ENCODE measurements at places on chromosomes 5 and 9.

DNA sequence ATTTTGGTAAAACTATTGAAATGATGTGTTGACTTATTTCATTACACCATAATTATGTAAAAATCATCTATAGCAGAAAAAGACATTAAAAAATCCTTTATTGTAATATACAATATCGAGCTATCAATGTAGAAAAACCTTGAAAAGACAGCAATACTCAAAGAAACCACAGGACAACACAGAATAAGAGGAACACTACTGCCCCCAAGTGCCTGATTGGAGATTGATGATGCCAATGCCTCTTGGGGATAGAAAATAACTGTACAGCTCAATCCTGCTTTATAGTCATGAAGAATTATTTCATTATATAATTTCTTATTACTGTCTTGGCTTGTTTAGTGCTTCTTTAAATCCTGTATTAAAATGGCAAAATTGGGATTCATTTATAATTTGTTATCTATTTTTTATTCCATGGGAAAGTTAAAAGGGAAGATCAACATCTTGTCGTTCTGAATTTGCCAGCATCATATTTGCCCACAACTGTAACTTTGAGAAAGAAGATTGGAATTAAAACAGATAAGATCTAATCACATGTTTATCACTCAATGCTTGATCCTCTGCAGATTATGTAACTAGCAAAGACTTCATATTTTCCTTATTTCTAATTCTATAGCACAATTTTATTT lies 337.5 kb downstream of the CDH9 start:
- no peak for DNase-seq

DNA sequence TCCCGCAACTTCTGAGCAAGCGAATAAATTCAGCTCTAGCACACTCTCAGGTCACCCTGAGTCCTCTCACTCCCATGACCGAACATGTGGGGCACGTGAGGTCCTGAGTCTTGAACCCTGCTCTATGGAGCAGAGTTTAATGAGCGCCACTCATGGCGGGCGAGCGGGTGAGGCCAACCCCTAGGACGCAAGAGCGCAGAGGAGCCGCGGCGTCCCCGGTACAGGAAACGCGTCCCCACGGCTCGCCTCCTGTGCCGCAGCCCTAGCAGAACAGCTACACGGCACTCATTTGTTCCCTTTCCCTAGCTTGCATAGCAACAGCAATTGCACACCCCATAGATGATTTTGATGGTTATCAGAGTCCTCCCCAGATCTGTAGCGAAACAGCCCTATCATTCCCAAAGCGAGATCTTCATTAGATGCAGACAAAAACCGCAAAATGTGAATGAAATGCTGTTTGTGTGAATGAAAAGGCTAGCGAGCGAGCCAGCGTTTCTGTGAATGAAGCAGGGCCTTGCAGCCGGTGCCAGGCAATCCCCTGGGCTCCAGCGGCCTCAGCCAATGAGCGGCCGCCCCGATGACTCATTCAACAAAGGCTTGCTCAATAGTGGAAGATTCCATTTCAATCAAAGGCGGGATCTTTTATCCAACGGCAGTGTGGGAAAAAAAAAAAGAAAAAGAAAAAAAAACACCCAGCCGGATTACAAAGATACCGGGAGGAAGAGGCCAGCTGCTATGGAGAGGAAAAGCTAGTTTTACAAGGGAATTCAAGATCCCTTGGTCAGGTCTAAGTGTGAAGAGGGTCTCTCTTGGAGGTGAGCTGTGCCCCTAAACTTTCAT lies 1.5 kb upstream of the SHC3 start:
- no peak for DNase-seq

GRCh38 chr9:89408628-89409101 lies 89.2 kb downstream of the SEMA4D start:
- peak; percentile 75 for DNase-seq

- DNase-seq, result no peak
Observed at GRCh38 chr5:30693326-30693725, 500.2 kb upstream of the CDH6 start.

GRCh38 chr5:14041528-14042192 lies 97.2 kb upstream of the DNAH5 start:
- DNase-seq, result no peak

- DNase-seq, result no peak
Observed at GRCh38 chr5:76468635-76469425, 65.7 kb downstream of the IQGAP2 start.

- DNase-seq, result no peak
Observed at GRCh38 chr5:169686137-169686536, 49.1 kb downstream of the DOCK2 start.

DNA sequence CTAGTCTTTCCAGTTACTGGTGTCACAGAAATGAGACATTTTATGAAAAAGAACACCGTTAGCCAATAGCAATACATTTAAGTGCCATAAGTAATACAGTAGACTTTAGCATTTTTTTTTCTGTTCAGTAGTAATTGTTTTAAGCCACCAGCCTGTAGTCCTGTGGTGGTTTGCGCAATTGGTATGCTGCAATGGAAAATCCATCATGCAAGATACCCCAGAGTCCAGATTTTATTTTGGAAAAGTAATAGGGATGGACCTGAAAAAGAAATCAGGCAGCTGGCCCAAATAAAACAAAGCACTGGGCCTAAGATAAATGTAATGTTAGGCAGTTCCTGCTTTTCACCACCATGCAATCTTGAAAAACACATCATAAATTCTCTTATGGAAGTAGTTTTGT lies 94.6 kb upstream of the RASGRF2 start:
- DNase-seq, result no peak

DNA sequence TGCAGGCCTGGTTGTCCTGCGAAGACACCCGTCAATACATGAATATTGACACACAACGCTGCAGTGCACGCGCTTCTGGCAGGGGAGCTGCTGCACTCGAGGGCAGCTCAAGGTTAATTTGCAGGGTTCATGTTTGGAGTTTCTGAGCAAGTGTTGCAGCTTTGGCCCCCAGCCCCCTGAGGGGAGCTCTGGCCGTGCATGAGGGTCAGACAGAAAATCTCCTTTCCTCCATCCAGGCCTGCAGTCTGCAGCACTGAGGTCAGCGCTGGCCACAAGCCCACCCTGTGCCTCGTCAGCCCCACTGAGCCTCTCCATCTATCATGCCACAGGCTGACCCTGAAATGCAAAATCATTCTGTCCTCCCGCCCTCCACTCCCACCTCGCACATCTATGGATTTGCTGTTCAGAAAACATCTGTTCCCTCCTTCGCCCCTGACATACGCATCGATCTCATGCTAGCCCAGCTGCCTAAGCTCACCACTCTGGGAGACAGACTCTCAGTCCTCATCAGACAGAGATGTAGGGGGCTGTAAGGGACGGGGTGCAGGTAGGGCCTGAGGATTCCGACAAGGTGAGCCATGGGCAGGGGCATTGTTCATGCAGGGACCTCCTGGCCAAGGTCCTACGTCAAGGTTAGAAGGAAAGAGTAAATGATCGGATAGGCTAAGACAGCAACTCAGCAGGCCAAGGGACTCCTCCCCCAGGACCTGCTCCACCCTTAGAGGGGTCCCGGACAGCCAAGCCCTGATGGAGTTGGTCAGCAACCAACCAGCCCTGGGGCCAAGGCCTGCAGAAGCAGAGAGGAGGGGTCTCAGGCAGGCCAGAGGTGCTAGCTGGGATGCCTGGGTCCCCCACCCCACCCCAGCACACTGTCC lies 125.1 kb downstream of the KCNIP1 start:
- no peak for DNase-seq

All from activated effector memory CD4-positive, alpha-beta T cell treated with Interleukin-2 at 50 U/mL for 16 hours (primary cell).